Retinal pigment epithelial cell (primary cell): ENCODE measurements at places on chromosomes 4 and X.

- DNase-seq, result no peak
Observed at GRCh38 chr4:82216219-82216618, 157.6 kb downstream of the HNRNPD start.

DNA sequence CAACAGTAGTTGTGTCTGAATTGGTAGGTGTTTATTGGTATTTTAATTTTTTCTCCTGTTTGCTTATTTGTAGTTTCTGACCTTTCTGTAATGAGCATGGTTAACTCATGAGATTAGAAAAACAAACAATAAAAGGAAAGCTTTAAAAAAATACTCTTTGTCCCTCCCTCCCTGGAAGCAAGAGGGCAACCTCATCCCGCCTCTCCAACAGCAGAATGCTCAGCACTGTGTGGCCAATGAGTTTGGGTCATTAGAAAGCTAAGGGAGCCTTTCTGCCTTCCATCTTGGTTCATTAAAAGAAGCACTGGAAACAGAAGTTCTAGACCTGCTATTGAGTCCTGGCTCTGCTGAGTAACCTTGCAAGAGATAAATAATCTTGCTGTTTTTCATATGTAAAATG lies 33.9 kb downstream of the TRPC5 start:
- no peak for DNase-seq

DNA sequence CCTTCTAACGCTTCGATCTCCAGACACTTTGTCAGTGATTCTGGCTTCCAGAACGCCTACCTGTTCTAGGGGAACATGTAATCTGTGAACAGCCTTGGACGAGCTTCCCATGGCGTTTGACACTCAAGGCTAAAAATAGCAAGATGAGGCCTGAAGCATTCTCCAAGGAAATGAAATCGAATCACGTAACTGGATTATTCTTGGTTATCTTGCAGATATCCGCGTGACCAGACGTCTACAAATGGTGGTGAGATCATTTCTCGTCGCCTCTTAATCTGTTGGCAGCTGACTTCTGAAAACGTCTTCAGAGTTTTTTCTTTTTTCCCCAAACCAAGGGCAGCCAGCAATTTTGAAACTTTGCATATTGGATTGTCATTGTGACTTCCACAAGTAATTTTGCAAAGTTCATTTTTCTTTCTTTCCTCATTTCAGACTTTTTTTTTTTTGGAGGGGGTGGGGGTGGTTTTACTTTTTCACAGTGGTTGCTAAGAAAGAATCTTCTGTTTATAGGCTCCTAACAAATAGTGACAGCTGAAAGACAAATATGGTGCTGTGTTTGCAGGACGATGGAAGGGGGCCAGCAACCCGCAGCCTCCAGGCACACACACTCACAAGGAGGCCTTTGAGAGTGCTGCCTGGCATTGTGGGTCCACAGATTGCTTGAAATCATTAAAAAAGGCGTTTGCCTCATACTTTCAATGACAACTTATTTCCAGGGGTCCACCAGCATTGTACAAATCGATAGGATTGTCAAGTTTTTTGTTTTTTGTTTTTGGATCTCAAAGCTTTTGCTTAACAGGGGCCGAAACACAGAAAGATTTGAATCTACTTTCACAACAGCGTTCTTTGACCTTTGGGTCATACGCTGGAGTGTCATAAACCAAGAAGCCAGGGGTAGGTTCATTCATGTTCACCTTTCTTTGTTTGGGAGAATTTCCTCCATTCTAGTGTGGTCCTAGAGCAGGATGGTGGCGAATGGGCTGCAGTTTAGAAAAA lies 32.4 kb upstream of the PDLIM3 start:
- peak; percentile 67 for DNase-seq

DNA sequence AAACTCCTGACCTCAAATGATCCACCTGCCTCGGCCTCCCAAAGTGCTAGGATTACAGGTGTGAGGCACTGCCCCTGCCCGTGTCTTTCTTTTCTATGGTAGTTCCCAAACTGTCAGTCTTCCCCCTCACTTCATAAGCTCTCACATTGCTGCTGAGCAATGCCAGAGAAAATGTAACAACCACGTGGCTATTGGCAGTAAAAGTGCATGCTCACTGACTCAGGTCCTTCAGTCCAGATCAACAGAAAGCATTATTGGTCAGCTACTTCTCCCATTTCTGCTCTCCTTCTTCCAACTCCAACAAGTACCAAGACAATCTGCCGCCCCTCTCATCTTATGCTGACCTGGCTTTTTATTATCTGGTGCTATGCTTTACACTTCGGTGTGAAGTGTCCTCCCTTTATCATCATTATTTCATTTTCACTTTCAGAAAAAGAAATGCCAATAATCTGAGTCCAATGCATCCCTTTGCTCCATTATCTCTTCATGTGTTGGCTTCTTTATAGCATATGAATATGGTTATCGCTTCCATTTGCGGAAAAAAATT lies 133.8 kb upstream of the UGT8 start:
- no peak for DNase-seq

DNA sequence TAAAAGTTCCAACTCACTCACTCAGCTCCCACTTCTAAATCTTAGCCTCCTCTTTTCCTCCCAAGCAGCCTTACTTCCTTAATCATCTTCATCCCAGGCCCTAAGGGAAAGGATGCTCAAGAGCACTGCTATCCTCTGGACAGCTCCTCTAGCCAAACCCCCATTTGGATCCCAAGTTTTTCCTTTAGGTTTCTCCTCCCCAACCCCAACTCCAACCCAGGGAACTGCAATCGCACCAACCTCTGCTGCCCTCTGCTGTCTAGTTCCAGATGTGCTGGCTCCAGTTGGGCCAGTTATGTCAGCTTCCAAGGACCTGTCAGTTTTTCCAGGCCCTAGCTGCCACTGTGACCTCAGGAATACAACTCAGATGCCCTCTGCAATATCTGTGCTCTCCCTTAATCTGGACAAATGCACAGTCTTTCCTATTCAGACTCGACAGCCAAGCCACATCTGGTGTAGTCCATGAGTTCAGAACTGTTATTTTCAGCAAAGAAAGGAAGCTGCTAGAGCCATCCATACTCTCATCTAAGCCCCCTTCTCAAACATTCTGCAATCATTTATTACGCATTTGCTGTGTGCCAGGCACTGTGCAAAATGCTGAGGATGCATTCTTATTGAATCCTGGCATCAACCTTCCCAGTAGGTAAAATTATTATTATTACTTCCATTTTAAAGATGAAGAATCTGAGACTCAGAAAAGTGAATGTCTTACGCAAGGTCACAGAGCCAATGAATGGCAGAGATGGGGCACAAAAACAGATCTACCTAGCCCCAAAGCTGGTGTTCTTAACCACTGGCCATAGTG lies 12.3 kb upstream of the XPNPEP2 start:
- DNase-seq, result peak; percentile 7

- peak; percentile 50 for DNase-seq
Observed at GRCh38 chrX:97199501-97199900, 315.8 kb downstream of the RPA4 start.

- no peak for DNase-seq
Observed at GRCh38 chrX:120335289-120335688, 24.0 kb upstream of the TMEM255A start.

DNA sequence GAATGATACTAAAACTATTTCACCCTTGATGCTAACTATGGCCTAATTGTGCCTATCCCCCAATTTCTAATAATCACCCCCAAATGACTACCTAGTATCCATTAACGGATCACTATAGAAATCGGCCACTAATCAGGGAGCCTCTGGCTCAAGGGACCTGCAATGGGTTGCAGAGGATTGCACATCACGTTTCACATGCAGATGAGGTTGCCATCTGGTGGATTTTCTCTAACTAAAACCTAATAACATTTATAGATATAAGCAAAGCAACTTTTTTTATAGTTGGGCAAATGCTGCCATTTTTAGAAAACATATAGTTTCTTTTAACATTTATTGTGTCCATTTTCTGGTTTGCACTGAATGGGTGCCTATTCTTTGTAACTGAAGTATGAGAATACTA lies 28.3 kb upstream of the ALG13 start:
- no peak for DNase-seq

GRCh38 chr4:180840142-180840541 lies 1403.1 kb upstream of the TENM3 start:
- no peak for DNase-seq

GRCh38 chr4:81503586-81503985 lies 31.9 kb upstream of the RASGEF1B start:
- no peak for DNase-seq

DNA sequence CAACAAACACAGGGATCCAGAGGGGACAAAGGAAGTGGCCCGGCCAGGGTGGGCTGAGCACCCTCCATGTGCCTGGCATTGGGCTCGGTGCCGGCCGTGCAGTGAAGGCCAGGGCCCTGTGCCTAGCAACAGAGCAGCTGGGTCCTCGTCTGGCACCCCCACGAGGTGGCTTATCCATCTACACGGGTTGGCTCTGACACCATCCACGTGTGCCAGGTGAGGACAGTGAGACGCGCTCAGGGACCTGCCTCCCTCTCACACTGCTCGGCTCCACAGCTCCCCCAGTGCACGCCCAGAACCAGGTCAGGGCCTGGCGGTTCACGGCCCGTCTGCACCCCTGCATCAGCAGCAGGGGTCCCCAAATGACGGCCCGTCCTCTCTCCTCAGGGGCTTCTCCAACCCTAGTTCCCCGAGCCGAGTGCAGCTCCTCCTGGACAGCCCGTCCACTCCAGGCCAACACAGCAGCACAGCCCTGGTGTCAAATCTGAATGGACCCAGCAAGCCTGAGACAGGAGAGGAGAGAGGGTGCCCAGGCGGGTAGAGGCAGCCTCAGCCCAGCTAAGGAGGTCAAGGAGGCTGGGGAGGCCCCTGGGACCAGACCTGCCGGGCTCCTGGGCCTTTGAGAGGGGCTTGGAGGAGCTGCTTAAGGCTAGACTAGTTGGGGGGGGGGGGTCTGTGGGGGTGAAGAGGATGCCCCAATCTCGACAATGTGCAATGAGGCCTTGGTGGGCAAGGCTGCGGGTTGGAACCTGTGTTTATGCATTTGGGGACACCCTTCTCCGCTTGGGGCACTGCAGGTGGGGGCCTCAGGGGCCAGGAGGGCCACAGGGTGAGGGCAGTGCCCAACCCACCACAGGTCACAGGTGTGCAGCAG lies 113.6 kb downstream of the FAM53A start:
- no peak for DNase-seq

DNA sequence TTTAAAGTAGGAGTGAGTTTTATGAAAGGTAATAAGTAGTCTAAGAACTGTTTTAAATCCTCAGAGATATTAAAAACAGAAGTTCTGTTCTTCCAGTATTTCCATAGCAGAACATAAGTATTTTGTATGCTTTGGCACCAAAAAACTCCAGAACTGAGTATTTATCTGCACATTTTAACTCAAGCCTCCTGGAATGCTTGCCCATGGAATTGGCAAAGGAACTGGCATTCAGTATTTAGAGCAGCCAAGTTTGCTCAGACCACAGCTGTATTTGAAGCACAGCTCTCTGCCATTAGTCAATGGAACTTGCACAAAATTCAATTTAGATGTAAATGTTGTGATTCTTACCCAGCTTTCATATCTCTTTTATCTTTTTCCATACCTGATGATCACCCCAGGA lies 42.2 kb downstream of the NDNF start:
- DNase-seq, result no peak

DNA sequence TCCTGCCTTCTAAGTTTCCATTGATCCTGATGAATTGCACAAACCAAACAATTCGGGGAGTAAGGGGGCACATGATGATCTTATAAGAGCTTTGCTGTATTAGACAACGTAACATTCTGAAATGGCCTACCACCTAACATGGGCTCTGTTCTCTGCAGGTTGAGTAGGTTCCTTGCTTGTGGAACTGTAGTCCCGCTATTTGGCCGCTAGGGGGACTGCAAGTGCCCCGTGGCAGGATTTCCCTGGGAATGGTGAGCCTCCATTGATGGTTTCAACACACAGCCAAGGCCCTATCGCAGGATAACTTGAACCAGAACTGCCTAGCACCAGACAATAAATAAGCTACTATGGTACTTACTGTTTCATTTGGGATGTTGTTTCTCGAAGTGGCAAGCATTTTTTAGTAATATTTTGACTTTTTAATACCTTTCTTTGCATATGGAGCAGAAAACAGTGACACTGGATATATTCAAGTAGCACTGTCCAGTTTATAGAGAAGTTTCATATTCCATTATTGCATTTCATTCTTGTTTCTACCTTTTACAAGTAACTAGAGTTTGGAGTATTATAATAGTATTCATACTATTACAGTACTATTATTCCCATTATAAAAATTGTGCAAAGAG lies 11.9 kb downstream of the AR start:
- DNase-seq, result no peak

- DNase-seq, result no peak
Observed at GRCh38 chr4:6721121-6721520, 5.1 kb downstream of the BLOC1S4 start.

DNA sequence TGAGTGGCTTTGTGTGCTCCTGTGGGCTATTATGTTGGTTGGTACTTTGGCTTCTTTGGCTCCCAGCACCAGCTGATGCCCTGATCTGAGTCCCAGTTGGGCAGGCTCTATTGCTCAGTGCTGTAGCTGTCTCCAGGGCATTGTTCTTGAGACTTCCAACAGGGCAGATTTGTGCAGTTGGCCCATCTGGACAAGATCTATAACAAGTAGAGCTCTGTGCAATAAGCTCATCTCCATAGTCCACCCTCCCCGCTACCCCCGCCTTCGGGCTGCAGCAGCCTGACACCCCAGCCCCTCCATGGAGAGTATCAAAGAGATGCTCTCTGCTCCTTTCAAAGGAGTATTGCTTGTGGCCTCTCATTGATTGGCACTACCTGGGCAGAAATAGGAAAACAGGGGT lies 5.8 kb upstream of the TMEM31 start:
- DNase-seq, result no peak

DNA sequence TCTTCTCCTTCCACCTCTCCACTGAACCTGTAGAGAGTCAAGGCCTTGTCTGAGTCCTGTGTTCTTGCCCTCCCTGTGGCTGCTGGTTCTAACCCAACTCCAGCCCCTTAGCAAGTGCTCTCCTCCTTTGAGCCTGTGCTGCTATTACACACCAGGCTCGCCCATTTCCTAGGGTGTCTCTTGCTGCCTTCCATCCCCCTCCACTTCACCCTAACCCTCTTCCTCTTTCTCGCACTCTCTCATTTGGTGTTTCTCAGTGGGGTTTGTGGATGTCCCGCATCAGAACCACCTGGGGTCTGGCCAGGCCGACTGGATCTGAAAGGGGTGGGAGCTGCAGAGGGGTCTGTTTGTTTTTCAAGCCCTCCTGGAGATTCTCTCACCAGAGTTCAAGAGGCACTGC lies 156.7 kb downstream of the SPRY1 start:
- DNase-seq, result no peak

DNA sequence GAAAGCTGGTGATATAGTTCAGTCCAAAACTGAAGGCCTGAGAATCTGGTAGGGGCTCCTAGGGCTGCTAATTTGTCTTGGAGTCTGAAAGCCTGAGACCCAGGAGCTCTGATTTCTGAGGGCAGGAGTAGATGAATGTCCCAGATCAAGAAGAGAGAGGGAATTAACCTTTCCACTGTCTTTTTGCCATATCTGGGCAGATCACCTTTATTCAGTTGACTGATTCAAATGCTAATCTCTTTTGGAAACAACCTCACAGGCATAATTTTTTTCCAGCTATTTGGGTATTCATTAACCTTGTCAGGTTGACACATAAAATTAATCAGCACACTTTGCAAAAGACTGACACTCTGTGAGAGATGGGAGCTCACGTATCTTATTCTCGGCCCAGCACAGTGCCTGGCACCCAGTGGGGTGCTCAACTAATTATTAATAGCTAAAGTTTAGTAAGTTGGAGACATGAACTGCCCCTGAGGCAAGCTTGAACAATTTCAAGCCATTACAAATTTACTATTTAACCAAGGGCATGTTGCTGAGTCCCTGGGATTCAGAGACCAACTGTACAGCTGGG lies 114.3 kb downstream of the CPEB2 start:
- no peak for DNase-seq

GRCh38 chrX:37767430-37767829 lies 12.4 kb upstream of the CYBB start:
- no peak for DNase-seq

GRCh38 chr4:45668128-45668527 lies 455.7 kb downstream of the GABRG1 start:
- DNase-seq, result no peak
